ENCODE measurements at places on chromosomes 13 and 19. TPM values are rescaled to one million over a fixed set of nuclear protein-coding genes. Genes with fewer than 3 reads are reported as not detected.

Gene ODAD3
- 1.4 TPM for total RNA-seq

Gene ATP8B3
- total RNA-seq, result 1.9 TPM

Gene SYCN
- total RNA-seq, result not detected

Gene FSD1
- total RNA-seq, result 8.1 TPM

Gene C5AR1
- total RNA-seq, result 2.5 TPM

Gene CEACAM4
- total RNA-seq, result not detected

Gene SIGLEC9
- 0.06 TPM for total RNA-seq

Gene ZNF43
- 2.2 TPM for total RNA-seq

Gene FFAR2
- total RNA-seq, result 0.02 TPM

Gene USPL1
- 15.5 TPM for total RNA-seq

Measured in A549 treated with AZD2906 at 1 μM for 4 hours (cell line).